ENCODE measurements at places on chromosomes 2 and 18. TPM values are rescaled to one million over a fixed set of nuclear protein-coding genes. Genes with fewer than 3 reads are reported as not detected.

NOSTRIN gene
- 13.9 TPM for total RNA-seq

SCYGR4 gene
- total RNA-seq = not detected

TMEM185B gene
- 31.7 TPM for total RNA-seq

C2orf78 gene
- not detected for total RNA-seq

LIPG gene
- not detected for total RNA-seq

CHRNG gene
- total RNA-seq = not detected

CD8A gene
- total RNA-seq = 1.8 TPM

MC2R gene
- 12.7 TPM for total RNA-seq

GRCh38 chr2:53473236-53473635 lies 294.4 kb upstream of the CHAC2 start:
- no peak overlapping the region for H3K27ac ChIP-seq
- DNase-seq = peak; percentile 20
- H3K27me3 ChIP-seq = no peaks in the 10 kb centered on the region

- H3K4me3 ChIP-seq = no peak overlapping the region
- no peaks in the 10 kb centered on the region for H3K27me3 ChIP-seq
- no peaks in the 10 kb centered on the region for H3K4me1 ChIP-seq
- no peak overlapping the region for H3K27ac ChIP-seq
- no peaks in the 10 kb centered on the region for H3K36me3 ChIP-seq
- no peak for DNase-seq
Observed at GRCh38 chr2:193845604-193846003, 1650.9 kb upstream of the TMEFF2 start.

DNA sequence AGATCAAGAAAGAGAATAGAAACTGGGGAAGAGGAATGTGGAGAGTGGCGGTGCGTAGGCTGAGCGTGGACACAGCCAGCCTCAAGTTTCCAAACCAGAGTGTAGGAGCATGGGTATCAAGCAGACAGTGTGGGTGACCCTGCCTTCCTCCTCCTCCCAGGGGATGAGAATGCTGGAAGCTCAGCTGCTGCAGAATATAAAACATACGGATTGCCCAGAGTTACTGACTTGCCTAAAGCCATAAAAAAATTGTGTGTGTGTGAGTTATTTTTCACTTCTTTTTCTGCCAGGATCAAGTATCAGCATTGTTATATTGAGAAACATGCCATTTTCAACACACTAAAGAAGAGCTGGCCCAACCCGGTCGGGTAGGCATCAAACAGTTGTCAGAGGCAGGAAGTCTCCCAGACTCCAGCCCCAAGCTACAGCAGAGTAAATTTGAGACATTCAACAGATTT lies 333.3 kb upstream of the ACVR2A start:
- DNase-seq = no peak
- no peaks in the 10 kb centered on the region for H3K4me1 ChIP-seq
- no peak overlapping the region for H3K4me3 ChIP-seq
- no peaks in the 10 kb centered on the region for H3K36me3 ChIP-seq

- DNase-seq = no peak
- H3K36me3 ChIP-seq = no peaks in the 10 kb centered on the region
- no peak overlapping the region for H3K27ac ChIP-seq
- no peaks in the 10 kb centered on the region for H3K27me3 ChIP-seq
- no peaks in the 10 kb centered on the region for H3K4me1 ChIP-seq
Observed at GRCh38 chr2:65940856-65941255, 494.1 kb upstream of the MEIS1 start.

GRCh38 chr2:160269803-160270570 lies 69.9 kb upstream of the ITGB6 start:
- no peaks in the 10 kb centered on the region for H3K36me3 ChIP-seq
- peak; percentile 92 for DNase-seq
- H3K27ac ChIP-seq = peak overlapping the region; percentile 93
- H3K4me3 ChIP-seq = peak overlapping the region; percentile 33

DNA sequence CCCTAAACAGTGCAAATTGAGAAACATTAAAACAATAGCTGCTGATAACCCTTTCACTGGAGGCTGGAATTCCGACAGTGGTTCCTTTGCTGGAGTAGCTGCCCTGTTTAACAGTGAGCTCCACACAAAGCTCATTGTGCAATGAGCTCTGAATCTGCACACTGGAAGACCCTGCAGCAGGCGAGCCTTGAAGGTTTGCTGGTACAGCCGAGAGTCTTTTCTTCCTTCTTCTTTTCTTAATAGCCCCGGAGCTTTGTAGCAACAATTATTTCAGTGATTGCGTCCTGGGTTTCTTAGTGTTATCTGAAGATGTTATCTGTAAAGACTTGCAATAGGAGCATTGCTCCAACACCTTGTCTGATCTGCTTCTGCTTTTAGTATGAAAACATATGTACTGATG lies 50.8 kb upstream of the CXCR4 start:
- no peak overlapping the region for H3K4me3 ChIP-seq
- no peaks in the 10 kb centered on the region for H3K27me3 ChIP-seq
- H3K36me3 ChIP-seq = no peaks in the 10 kb centered on the region
- DNase-seq = no peak

DNA sequence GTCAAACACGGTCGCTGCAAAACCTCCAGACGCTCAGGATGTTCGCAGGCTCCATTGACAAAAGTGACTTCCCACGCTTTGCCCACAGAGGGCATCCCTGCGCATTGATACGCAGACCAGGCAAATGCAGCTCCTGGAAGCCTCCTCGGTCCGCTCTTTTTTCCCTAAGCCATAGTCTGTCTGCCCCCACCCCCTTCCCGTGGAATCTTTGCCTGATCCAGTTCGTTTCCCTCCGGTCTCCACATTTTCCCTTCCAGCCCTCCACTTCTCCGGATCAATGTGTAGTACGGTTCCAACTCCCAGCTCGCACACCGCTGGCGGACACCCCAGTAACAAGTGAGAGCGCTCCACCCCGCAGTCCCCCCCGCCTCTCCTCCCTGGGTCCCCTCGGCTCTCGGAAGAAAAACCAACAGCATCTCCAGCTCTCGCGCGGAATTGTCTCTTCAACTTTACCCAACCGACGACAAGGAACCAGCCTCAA lies at the start of gene DCC:
DCC (plus strand) TSS at position 307 of the 481 bp plus-strand sequence. CDS start 591 bp downstream, outside the sequence.
- no peak within 1 kb of the TSS for H3K4me3 ChIP-seq
- H3K36me3 ChIP-seq = no peaks in the 10 kb centered on the region
- H3K27ac ChIP-seq = no peak within 1 kb of the TSS
- no peaks in the 10 kb centered on the region for H3K4me1 ChIP-seq

- no peaks in the 10 kb centered on the region for H3K27me3 ChIP-seq
- DNase-seq = no peak
- no peaks in the 10 kb centered on the region for H3K4me1 ChIP-seq
- no peak overlapping the region for H3K27ac ChIP-seq
Observed at GRCh38 chr2:140185076-140185475, 1404.9 kb upstream of the NXPH2 start.

DNA sequence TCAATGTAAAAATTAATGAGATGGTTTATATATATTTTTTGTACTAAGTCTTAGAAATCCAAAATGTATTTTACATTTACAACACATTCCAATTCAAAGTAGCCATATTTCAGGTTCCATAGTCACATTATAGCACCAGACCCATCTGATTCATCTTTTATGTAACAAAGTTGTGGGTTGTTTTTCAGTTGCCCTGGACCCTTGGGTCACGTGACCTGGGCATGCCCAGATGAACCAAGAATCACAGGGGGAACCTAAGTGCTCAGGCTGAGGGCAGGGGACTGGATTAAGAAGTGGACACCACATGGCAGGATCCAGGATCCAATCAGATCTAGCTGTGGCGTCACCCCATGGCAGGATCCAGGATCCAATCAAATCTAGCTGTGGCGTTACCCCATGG lies 44.9 kb upstream of the NDUFV2 start:
- no peak overlapping the region for H3K4me3 ChIP-seq
- no peaks in the 10 kb centered on the region for H3K36me3 ChIP-seq
- no peak overlapping the region for H3K27ac ChIP-seq
- H3K27me3 ChIP-seq = no peaks in the 10 kb centered on the region
- DNase-seq = no peak
